ENCODE measurements at places on chromosomes 12 and 14.

DNA sequence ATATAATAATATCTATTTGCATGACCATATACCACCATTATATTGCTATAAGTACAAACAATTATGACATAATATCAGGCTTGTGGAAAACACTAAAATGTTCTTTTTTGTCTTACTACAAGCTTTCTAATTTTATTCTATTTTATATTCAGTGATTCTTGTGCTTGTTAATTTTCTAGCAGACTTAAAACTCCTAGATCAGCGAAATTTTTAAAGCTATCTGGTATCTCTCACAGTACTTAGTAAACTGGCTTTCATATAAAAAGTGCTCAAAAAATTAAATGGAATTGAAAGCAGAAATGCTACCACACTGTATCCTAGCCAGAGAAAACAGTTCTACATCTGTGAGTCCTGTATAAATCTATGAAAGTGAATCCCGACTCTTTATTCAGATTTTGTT, 105.3 kb downstream of the PAX9 start:
- no peak for DNase-seq

GRCh38 chr12:111248236-111249017, 120.5 kb downstream of the PHETA1 start:
- no peak for DNase-seq

DNA sequence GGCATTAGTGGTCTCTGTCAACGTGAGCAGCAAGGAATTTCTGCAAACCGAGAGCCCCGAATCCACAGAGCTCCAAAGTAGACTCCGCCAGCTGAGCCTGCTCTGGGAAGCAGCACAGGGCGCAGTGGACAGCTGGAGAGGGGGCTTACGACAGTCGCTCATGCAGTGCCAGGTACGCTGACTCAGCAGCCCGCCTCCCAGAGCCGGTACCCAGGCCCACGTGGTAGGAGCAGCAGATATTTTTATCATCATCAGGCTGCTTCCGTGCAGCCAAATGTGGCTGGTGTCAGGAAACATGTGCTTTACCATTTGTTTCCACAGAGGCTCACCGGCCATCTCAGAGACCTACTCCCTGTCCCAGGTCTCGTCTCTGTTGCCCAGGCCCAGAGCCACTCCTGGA, 73.7 kb downstream of the ESR2 start:
- no peak for DNase-seq

- DNase-seq: no peak
These were observed 433.0 kb downstream of the LRIG3 start for GRCh38 chr12:58487255-58487654.

GRCh38 chr12:38456537-38457120, 140.1 kb downstream of the ALG10B start:
- no peak for DNase-seq

GRCh38 chr12:74317078-74317601, 220.5 kb upstream of the ATXN7L3B start:
- no peak for DNase-seq

GRCh38 chr14:85439696-85440328, 90.1 kb upstream of the FLRT2 start:
- DNase-seq: no peak

DNA sequence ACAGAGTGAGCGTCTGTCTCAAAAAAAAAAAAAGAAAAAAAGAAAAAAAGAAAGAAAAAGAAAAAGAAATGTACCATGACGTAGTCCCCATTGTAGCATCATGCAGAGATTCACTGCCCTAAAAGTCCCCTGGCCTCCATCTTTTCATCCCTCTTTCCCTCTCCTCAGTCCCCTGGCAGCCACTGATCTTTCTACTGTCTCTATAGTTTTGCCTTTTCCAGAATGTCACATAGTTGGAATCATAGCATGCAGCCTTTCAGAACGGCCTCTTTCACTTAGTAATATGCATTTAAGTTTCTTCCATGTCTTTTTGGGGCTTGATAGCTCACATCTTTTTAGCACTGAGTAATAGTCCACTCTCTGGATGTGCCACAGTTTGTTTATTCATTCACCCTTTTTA, 60.5 kb upstream of the NCOR2 start:
- no peak for DNase-seq

DNA sequence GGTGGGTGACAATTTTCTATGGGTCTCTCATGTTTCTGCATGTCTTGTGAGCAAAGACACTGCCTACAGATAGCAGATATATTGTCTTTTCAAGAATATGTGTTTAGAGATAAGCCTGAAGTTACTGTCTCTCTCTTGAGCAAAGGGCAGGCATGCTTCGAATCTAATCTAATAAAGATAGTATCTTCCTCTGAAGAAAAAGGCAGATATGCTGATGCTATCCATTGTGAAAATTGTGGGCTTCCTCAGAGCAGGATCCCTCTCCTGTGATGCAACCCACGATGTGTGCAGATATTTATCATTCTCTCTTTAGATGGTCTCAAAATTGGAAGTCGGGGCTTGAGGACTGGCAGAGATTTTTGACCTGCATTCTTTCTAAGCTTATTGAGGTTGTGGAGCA, 187.0 kb downstream of the DACT1 start:
- no peak for DNase-seq

GRCh38 chr14:94562022-94562421, 780 bp downstream of the SERPINA4 start:
- no peak for DNase-seq

DNA sequence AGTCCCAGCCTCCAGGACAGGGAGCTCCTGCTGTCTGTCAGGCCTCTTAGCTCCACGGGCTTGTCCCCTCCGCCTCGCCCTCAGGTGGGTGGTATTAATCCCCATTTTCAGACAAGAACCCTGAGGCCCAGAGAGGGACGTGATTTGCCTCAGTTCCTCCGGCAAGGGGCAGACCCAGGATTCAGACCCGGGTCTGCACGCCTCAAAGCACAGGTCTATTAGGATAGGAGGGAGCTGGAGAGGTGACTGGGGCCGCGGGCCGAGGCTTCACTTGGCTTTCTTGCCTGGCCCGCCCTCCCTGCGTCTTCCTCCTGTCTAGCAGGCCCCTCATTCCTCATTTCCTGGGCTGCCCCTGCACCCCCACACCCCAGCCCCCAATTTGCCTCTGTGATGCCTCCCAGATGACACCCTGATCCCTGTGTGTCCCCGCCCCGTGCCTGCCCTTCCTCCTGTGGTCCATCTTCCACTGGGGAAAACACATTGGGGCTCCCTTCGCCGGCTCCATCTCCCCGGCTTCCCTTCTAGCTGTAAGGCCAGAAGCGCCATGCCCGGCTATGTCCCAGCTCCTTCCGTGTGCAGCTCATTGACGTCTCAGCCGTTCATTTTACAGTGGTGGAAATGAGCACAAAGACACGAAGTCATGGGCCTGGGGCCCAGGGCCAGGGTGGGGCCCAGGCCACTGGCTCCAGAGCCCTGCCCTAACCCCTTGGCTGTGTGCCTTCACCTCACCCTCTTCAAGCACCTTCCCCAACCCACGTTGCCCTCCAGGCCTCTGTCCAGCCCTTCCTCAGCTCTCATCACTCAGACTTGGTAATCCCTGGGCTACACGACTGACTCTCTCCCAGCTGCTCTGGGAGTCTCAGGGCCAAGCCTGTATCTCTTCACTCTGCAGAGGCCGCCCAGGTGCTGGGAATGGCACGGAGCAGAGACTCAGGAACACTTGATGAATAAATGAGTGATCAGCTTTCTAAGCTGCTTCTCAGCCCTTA, 15.5 kb upstream of the CYP46A1 start:
- no peak for DNase-seq

GRCh38 chr14:95191445-95192199, 34.3 kb upstream of the DICER1 start:
- no peak for DNase-seq

DNA sequence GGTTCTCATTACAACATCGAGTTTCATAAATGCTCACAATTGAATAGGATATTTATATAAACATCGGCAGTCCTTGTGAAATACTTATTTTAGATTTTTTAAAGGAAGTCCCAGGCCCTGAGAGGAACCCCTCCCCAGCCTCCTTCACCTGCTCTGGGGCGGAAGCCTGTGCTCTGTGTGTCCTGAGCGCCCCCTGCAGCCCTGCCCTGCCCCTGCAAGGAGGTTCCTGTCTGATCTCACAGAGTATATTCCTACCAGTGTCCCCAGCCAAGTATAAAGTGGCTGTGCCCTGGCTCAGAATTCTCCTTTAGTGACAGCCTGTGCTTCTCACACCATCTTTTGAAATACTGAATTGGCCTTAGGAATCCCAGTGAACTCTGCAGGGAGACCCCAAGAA, 659.5 kb downstream of the TMEM121 start:
- peak; percentile 71 for DNase-seq

GRCh38 chr12:106999446-106999845, 12.5 kb upstream of the MTERF2 start:
- DNase-seq: no peak

DNA sequence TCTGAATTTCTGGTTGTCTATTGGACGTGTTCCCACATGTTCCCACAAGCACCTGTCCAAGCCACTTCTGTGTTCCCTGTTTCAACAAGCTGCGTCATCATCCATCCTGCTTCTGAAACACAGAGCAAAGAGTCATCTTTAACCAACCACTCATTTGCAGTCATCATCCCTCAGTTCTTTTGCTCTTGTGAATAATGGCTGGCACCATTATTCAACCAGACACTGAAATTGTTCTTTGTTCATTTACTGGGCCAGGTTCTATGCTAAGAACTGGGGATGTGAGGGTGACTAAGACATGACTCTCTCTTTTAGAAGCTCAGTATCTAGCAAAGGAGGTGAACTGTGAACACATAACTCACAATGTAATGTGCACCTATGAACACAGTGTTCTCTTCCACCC, 40.7 kb upstream of the ANO4 start:
- no peak for DNase-seq

DNA sequence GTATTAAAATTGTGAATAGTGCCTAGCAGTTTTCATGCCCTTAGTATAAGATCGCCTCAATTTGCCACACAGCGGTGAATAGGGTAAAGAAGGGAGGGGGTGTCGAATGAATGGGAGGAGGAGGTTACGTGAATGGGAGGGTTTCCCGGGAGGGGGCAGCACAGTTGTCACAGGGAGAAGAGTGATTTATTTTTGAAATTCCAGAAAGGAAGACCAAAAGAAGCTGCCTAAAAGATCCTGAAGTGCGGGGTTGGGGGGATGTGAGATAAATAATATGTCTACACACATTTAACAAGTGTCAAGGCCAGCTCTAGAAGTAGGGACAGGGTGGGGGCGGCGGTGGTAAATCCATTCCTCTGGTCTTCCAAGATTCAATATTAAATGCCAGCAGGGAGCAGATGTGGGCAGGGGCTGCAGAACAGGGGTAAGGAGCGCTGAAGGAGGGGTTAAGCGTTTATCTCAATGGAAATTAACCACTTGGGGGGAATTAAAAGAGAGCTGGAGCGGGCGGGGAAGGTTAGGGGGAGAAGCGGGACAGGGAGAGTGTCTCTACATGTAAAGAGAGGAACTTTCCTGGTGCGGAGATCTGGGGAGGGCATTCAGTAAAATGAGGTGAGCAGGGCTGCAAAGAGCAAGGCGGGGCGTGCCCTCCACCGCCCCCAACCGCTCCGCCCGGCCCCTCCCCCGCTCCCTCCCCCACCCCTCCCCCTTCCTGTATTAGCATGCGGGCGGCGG, 867 bp downstream of the C12orf42 start:
- no peak for DNase-seq

- no peak for DNase-seq
These were observed 53.3 kb upstream of the NR2C1 start for GRCh38 chr12:95126736-95127135.

DNA sequence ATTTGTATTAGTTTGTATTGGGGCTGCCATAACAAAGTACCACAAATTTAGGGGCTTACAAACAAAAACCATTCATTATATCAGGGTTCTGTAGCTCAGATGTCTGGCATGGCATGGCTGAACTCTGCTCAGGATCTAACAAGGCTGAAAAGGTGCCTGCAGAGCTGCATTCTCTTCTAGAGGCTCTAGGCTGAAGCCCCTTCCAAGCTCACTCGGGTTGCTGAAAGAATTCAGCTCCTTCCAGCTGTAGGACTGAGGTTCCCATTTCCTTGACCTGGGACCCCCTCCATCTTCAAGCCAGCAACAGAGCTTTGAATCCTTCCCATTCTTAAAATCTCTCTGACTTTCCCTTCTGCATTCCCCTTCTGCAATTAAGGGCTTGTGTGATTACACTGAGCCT, 90.7 kb downstream of the NUAK1 start:
- no peak for DNase-seq

GRCh38 chr12:75207338-75208083, 2.1 kb downstream of the KCNC2 start:
- DNase-seq: no peak

- DNase-seq: no peak
These were observed 677 bp upstream of the AP4S1 start for GRCh38 chr14:31024577-31025366.

DNA sequence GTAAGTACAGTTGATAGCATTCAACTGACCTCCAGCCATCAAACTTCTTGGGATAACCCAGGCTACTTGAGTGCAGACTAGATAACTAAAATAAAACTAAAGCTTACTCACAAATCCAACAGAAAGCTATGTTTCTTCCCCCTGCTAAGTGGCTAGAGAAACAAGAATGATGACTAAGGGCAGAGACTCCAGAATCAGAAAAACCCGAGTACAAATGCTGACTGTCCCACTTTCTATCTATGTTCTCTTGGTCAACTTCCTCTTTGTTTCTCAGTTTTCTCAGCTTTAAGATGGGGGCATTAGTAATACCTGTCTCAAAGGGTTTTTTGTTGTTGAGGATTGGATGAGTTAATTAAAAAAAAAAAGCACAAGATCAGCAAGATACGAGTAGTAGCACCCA, 6.1 kb upstream of the NUAK1 start:
- no peak for DNase-seq

DNA sequence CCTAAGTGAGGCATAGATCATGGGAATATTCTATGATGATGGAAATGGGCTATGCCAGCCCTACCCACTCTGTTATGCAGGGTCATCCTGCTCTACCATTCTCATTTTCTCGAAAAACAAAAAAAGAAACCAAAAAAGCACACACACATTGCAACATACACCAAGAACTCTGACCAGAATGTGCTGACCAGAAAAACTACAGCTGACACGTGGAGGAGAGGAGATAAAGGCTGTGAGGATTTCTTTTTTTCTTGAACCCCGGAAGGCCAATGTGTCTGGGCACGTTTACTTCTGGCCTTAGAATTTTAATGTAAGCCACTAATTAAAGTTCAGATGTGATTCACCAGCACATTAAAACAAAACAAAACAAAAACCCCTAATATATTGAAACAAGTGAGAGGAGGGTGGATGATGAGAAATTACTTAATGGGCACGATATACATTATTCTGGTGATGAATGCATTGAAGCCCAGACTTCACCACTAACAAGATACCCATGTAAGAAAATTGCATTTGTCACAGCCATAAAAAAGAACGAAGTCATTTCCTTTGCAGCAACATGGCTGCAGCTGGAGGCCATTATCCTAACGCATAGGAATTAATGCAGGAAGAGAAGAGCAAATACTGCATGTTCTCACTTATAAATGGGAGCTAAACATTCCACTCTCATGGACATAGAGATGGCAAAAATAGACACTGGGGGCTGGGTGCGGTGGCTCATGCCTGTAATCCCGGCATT, 66.3 kb upstream of the PLEKHG3 start:
- no peak for DNase-seq

DNA sequence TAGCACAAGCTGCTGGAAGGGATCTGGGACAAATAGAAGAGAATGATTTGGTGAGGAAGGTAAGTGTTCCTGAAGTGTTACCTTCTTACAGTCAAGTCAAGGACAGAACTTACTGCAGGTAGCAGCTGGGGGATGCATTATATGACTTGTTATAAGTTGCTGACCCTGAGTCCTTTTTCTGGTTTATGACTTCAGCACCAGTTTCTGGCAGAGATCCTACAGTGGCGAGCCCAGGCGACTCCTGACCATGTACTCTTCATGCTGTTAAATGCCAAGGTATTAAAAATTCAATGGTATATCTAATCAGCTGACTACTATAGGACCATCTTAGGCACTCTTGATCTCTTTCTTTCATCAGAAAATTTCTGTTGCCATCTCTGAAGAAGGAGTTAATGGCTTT, 45.1 kb upstream of the ATF1 start:
- no peak for DNase-seq
